ENCODE measurements at places on chromosomes 6 and 20.
A peak's percentile ranks its signal among the peaks of the same experiment; 100 is the strongest.

- no peak for DNase-seq
Observed at GRCh38 chr6:150741633-150742200, 123.8 kb upstream of the MTHFD1L start.

DNA sequence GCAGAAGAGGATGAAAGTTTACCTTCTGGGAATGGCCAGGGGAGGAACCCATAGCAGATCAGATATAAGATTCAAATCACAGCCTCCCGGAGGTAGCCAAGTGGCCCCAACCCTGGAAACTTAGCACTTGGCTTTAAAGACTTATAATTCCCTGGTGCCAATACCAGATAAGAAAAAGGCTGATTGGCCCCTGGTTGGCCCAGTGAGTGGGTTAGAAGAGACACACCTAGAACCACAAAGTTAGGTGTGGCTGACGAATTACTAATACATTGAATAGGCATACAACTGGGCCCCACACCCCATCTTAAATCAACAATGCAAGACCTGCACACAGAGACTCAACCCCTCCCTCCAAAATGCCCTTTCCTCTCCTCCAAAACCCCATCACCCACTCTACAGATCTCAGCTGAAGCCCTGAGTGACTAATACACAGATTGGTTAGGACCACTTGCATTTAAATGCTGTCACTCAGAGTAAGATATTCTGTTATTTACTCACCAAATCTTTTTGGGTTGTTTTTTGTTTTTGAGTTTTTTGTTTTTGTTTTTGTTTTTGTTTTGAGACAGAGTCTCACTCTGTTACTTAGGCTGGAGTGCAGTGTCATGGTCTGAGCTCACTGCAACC, 315.4 kb upstream of the JARID2 start:
- no peak for DNase-seq

DNA sequence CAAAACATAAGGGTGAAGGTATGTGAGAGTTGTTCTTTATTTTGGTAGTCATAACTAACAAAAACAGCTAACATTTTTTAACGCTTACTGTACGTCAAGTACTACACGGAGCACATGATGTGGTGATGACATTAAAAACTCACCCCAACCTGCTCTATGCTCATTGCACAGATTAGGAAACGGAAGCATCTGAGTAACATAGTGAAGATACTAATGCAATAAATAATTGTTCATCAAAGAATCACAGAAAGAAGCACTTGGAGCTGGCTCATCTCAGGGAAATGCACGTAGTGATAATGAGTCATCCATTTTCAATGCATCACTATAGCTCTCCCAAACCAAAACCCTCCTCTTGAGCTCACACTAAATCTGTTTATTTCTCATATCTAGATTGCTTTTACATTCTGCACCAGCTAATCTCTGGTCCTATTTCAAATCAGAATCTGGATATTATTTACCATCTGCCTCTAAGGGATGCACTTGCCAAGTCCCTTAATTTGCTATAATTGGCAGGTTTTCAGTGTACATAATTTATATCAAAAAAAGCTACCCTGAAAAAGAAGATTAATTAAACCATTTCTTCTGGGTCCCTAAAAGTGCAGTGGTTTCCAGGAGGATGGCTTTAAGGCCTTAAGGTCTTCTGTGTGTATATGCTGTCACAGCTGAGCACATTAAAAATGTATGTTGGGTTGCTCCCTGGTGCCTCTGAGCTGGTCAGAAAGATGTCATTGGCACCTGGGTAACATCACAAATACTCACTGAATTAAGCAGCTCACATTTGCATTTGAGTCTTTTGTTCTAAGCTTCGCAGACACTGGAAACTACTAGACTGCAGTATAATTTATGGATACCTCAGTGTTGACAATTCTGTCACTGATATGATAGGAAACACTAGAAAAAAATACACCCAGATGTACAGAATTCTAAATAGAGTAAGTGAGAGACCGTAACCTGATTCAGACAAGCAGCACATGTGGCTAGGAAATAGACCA, 677.4 kb upstream of the CITED2 start:
- DNase-seq = no peak

- DNase-seq = peak; percentile 26
Observed at GRCh38 chr6:156828280-156828703, 51.1 kb downstream of the ARID1B start.

DNA sequence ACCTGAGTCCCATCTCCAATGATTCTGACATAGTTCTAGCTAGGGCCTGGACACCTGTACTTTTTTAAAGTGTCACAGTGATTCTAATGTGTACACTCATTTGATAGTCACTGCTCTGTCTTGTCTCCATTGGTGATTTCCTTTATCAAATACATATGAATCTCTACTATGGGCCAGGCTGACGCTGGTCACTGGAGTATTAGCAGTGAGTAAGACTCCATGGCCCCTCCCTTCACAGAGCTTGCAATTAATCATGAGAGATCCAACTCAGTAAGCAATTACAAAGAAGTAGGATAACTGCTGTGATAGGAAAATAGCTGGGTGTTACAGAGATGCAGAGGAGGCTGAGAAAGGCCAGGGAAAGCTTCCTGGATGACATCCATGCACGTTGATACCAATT, 19.3 kb upstream of the SASH1 start:
- no peak for DNase-seq

- no peak for DNase-seq
Observed at GRCh38 chr6:138787138-138787537, 8.7 kb upstream of the ECT2L start.

- DNase-seq = no peak
Observed at GRCh38 chr6:104312851-104313250, 546.9 kb downstream of the HACE1 start.

DNA sequence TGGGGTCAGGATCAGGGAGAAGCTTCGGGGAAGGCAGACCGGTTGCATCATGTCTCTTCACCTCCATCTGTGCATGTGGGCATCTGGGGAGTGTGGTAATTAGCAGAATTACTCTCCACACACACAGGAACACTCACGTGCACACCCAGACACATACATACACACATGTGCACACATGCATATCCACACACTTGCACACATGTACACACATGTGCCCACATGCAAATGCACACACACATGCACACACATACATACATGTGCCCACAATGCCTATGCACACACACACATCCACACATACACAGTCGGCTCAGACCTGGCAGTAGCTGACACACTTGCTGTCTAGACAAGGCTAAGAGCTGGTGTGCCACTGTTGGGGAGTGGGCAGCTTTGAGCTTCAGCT, 212.3 kb upstream of the PMEPA1 start:
- no peak for DNase-seq

DNA sequence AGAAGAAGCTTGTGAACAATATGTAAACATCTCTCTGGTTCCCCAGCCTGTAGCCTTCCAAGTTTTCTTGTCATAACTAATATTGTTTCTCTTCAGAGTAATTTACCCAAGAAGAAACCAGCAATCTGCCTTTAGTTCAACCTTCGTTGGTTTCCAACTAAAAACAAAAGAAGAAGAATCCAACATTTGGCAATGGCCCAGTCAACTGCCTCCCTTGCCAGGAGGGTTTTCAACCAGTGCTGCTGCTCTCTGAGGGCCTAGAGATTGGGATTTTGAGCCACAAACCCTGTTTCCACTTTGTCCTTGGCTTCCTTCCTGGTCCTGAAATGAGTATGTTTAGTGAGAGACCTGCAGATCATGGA, 395.8 kb upstream of the CNR1 start:
- DNase-seq = no peak

DNA sequence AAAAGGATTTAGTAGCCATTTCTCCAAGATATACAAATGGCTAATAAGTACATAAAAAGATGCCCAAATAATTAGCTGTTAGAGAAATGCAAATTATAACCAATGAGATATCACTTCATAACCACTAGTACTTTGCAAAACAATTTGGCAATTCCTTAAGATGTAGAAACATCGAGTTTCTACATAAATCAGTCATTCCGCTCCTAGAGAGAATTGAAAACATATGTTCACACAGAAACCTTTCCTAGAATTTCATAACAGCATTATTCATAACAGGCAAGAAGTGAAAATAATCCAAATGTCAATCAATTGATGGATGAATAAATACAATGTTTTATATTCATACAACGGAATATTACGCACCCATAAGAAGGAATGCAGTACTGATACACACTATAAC, 20.5 kb upstream of the NT5E start:
- DNase-seq = no peak

DNA sequence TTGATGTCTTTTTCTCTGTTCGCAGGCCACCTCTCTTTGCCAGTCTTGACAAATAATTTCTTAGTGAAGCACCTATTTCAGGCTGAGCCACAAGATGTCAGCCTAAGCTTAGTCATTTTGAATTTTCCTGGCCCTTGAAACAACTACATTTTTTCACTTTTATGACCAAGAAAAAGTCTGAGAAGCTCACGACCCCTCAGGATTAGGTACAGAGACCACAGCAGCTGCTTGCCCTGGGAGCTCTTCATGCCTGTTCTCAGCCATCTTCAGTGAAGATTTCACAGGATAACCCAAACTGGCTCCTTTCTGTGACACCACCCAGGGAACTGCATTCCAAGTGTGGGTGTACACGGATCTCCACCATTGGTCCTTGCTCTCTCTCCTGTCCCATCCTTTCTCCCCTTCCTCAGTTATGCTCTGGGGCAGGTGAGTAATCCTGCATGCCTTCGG, 38.4 kb upstream of the SPTLC3 start:
- no peak for DNase-seq

- no peak for DNase-seq
Observed at GRCh38 chr6:135657207-135657606, 159.7 kb upstream of the AHI1 start.

GRCh38 chr6:31128093-31128676, 7.9 kb upstream of the CDSN start:
- peak; percentile 67 for DNase-seq

GRCh38 chr20:57596998-57597939, 23.0 kb downstream of the ZBP1 start:
- peak; percentile 91 for DNase-seq

DNA sequence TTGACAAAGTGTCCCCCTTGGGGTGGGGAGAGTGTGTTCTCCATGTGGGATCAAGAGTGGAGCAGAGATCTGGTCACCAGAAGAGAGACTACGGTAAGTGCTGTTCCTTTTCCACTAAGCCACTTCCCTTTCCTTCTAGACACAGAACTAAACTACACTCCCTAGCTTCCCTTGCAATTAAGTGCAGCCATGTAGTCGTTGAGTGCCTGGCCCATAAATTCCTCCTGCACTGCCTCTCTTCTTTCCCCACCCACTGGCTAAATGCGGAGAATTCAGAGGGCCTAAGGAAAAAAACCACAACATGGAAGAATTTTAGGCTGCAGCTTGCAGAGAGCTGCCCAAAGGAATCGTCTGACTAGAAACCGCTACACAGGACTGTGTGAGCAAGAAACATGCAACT, 1.5 kb downstream of the WDR27 start:
- DNase-seq = no peak

GRCh38 chr6:126698732-126699240, 358.9 kb downstream of the CENPW start:
- DNase-seq = no peak

DNA sequence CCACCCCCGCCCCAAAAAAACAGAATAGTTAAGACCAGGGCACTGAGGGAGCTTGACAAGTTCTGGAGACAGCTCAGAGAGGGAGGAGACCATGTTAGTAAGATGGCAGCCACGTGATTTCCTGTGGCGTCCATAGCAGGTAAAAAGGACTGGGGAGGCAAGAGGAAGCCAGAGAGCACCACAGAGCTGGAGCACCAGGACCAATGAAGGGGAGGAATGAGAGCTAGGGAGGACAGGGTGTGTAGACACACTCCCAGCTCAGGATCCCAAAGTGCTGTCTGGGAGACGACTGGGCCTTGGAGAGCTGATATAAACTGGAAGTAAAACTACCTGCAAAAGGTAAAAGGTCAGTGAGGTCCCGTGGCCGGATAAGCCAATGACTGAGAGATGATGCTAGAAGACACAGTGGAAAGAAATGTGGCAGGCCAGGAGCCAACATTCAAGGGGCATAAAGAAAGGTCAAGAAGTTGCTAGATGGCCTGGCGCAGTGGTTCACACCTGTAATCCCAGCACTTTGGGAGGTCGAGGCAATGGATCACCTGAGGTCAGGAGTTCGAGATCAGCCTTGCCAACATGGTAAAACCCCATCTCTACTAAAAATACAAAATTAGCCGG, 39.0 kb downstream of the SLC23A2 start:
- DNase-seq = no peak

DNA sequence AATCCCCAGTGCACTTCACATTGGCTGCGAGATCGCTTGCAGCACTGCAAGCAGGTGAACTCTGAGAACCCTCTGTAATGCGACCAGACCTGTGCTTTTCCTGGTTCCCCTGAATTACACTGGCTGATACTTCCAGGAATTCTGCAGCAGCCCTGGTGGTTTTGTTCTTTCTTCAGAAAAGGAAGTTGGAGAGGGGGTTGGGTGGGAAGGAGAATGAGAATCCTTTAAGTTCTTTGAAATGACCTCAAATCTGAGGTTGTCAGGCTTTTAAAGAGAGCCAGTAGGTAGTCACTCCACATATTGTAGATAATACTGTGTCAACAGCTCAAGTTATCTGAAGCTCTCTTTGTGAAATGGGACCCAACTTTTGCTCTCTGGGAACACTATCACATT, 62.4 kb downstream of the GCNT2 start:
- no peak for DNase-seq
